Iris pigment epithelial cell (primary cell): ENCODE measurements at places on chromosomes 7 and 10.

- DNase-seq = no peak
Observed at GRCh38 chr10:119421891-119422681, 120.4 kb downstream of the RGS10 start.

DNA sequence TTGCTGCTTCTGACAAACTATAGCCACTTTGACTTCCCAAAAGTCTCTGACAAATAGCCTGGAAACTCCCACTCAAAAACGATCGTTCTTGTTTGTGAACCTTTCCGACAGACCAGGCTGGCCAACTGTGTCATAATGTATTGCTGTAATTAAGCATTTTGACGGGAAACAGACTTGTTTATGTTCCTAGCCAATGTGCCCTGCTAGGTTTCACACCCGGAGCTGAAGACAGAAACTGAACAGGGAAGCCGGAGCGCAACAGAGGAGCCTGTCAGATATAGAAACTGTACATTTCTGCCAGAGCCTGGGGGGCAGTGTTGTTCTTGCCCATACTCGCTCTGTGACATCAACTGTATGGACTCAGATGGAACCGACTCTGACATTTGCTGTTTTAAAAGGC is 55.3 kb upstream of the C7orf33 start:
- no peak for DNase-seq

- DNase-seq = peak; percentile 44
Observed at GRCh38 chr7:80781146-80781545, 137.7 kb downstream of the SEMA3C start.

DNA sequence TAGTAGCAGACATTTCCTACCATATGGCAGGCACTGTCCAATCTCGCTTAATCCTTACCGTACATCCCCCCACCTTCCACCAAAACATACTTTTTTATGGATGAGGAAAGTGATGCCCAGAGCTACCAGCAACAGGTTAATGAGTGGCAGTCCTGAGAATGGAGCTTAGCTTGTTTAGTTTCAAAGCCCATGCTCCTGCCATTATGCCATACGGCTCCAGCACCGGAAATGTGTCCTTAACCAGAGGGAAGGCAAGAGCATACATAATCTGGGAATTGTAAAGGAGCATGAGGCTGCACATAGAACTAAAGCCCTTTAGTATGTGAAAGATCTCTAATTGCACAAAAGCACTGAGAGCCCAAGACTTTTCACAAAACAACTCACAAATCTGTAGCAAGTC is 155.9 kb upstream of the PHYHIPL start:
- no peak for DNase-seq

DNA sequence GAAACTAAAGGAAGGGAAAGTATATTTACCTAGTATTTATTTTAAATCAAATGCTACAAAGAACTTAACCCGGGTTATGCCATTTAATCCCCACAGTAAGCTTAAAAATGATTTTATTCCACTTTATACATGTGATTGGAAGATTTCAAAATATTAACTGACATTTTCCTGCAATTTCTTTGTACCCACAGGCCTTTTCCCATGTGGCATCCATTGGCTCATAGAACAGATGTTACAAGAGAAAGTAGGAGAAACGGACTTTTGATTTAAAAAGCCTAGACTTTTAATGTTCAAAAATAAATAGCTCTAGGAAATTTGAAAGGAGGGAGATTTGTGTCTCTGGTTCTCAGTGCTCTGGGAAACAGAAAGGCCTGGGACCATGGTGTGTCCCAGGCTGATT is 807.9 kb downstream of the KCNMA1 start:
- DNase-seq = no peak

DNA sequence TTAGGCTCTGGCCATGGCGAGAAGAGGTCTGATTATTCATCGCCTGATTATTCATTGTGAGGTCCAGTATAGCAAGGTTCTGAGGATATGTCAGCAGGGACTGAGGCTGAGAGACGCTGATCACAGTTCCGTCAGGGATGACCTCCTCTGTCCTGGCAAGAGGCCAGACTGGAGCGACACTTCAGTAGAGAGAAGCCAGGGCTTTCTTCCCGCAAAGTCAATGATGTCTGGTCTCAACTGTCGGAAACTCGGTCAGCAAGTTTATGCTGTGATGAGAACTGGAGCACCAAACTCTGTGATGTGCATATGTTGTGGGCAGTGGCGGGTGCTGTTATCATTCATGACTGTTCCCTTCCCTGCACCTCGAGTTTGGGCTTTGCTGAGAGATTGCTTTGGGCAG is 29.0 kb upstream of the GNA12 start:
- DNase-seq = no peak

DNA sequence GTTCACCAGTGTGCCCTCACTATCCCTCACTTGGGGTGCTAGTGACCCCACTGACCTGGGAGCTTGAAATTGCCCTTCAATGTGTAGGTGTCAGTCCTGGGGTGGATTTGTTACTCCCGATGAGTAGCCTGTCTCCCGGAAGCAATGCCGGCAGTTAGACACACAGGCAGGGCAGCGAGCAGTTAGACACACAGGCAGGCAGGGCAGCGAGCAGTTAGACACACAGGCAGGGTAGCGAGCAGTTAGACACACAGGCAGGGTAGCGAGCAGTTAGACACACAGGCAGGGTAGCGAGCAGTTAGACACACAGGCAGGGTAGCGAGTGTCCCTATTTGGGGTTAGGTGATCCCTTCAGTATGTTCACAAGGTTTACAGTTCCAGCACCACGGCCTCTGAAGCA is 44.0 kb downstream of the VWA2 start:
- DNase-seq = no peak

GRCh38 chr10:98519841-98520240 is 73.1 kb upstream of the HPS1 start:
- DNase-seq = no peak

- DNase-seq = peak; percentile 61
Observed at GRCh38 chr7:131633342-131633843, 77.0 kb upstream of the PODXL start.

DNA sequence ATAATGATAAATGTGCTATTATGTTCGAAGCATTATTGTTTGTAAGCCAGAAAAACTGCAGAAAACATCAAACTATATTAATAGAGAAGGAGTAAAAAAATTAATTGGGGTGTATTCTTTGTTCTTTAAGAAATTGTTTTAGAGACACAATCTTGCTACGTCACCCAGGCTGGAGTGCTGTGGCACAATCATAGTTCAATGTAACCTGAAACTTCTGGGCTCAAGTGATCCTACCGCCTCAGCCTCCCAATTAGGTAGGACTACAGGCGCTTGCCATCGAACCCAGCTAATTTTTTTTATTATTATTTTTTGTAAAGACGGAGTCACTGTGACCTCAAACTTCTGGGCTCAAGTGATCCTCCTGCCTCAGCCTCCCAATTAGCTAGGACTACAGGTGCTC is 1138.6 kb downstream of the GATA3 start:
- no peak for DNase-seq

GRCh38 chr10:63382066-63382465 is 83.7 kb downstream of the JMJD1C start:
- DNase-seq = no peak
